ENCODE measurements at places on chromosomes 16 and 17.

DNA sequence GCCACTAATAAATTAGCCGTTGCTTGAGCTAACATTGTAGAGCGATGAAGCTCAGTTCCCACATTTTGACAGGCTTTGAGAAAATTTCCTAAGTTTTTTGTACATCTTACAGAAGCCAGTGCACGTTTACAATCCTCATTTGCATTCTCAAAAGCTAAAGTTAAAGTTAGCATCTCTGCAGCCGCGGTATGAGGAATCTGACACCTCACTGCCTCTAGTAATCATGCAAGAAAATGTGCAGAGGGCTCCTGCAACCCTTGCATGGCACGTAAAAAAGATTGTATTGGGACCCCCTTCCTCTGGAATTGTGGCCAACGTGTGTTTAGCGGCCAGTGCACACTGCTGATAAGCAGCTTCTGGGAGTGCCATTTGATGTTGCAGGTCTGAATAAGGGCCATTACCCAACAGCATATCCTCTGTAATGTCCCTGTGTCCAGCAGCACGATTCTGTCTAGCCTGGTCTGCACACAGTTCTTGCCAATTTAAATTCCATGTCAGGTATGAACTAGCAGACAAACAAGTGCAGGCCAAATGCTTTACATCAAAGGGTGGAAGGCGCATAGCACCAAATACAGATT is 12.4 kb upstream of the ZNF689 start:
- DNase-seq: no peak

- no peak for DNase-seq
Observed at GRCh38 chr17:43062984-43063638, 38.1 kb downstream of the RND2 start.

GRCh38 chr17:16353317-16354174 is at the start of gene CENPV:
TSS of gene CENPV (minus strand) at chr17:16353469. CDS start at chr17:16353436, 33 bp downstream.
- DNase-seq: peak; percentile 61

DNA sequence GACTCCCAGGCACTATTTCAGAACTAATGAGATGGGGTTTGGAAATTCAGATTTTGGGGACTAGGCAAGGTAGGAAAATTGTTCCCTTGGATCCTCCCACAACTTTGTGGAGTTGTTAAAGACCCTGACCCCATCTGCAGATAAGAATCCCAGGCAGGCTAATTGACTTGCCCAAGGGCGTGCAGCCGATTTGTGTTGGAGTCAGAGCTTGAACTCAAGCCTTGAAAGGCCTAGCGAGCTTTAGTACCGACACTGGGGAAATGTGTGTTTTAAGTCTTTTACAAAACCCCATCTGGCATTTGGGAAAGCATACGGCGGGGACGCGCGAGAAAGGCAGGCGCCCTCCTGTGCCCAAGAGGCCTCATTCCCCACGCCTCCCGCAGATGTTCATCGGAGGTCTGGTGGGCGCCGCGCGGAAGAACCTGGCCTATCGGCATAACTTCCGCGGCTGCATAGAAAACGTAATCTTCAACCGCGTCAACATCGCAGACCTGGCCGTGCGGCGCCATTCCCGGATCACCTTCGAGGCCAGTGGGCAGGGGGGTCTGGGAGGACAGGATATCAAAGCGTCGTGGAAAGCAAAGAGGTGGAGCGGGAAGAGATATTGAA is 4.3 kb downstream of the CNTNAP1 start:
- no peak for DNase-seq

GRCh38 chr17:15482476-15482875 is 15.1 kb upstream of the CDRT4 start:
- no peak for DNase-seq

GRCh38 chr17:31788571-31788946 is 70.5 kb downstream of the COPRS start:
- no peak for DNase-seq

GRCh38 chr17:44359006-44359405 is 4.6 kb downstream of the FAM171A2 start:
- DNase-seq: no peak

- no peak for DNase-seq
Observed at GRCh38 chr16:85928401-85928820, 29.4 kb downstream of the IRF8 start.

DNA sequence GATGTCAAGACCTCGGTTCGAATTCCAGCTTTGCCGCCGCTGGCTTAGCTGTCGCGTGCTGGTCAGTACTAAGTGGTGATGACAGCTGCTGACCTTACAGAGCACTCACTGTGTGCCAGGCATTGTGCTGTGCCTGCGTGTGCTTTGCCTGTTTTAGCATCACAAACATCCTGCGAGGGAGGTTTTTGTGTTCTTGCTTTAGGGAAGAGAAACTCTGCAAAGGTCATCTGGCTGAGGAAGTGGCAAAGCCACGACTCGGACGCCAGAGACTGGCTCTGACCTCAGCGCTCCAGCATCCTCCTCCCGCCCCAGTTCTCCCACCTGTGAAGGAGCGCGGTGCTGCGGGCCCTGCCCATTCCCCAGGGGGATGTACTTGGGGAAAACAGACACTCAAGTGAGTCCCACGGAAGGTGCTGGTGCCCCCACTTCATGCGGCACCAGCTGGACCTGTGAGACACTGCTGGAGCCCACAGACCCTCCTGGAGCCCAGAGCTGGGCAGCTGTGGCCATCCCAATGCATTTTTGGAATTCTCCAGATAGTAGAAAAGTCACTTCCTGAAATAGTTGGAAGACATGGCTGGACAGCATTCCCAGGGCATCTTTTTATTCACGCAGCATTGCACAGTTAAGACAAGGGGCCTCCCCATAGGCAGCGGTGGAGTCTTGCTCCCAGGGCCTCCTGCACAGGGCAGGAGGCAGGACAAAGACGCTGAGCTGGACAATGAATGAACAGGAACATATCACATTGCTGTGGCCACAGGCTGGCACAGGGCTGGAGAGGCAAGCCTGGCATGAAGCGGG is 20.0 kb upstream of the HERPUD1 start:
- DNase-seq: no peak

DNA sequence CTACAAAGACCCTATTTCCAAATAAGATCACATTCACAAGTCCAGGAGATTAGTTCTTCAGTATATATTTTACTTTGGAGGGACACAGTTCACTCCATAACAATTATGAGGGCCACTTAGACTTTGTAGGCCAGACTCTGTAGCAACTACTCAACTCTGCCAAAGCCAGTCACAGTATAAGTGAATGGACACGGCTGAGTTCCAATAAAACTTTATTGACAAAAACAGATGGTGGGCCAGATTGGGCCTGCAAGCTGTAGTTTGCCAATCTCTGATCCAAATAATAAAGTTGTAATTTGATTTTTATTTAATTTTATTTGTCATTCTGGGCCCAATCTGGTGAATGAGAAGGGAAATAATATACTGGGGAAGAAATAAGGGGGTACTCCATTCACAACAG is 101.1 kb downstream of the ZNF18 start:
- no peak for DNase-seq

DNA sequence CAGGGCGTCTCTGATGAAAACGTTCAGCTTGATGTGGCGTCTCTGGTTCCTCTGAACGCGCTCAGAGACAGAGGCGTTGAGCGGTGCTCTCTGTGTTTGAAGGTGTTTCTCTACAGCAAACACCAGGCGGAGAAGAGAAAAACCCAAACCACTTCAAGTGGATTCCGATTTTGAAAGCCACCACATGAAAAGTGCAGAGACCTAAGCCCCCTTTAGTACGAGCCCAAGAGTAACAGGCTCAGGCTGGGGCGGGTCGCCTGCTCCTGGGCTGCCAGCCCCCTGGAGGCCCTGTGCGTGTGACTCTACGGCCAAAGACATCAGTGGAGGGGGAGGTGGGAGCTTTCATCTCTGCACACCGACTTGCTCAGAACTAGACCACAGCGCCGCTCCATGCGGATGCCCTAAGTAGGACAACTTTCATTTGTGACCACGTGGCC is 328.4 kb downstream of the MAF start:
- peak; percentile 51 for DNase-seq

- no peak for DNase-seq
Observed at GRCh38 chr16:75342308-75342811, 90.9 kb upstream of the BCAR1 start.

DNA sequence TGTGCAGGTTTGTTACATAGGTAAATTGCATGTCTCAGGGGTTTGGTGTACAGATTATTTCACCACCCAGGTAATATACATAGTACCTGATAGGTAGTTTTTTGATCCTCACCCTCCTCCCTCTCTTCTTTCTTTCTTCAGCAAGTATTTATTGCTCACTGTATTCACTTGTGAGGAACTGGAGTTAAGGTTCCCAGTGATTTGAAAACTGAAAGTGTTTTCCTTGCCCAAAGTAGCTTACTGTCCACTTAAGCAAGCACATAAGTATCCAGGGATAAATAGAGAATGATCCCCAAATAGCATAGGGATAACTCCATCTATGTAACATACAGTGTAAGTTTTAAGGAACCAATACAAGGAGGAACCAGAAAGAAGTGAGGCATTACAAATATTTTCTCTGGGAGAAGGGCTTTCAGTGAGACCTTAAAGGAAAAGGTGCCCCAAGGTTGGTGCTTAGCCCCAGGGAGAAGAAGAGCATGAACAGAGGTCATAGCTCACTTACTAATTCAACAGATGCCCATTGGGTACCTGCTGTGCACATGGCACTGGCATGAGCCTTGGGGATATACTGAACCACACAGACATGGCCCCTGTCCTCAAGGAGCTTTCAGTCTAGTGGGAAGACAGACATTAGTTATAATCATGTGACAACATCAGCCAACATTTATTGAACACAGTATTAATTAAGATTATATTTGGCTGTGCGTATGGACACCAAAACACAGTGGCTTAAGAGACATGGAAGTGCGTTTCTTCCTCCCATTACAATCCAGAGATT is 17.0 kb downstream of the MYL4 start:
- no peak for DNase-seq

DNA sequence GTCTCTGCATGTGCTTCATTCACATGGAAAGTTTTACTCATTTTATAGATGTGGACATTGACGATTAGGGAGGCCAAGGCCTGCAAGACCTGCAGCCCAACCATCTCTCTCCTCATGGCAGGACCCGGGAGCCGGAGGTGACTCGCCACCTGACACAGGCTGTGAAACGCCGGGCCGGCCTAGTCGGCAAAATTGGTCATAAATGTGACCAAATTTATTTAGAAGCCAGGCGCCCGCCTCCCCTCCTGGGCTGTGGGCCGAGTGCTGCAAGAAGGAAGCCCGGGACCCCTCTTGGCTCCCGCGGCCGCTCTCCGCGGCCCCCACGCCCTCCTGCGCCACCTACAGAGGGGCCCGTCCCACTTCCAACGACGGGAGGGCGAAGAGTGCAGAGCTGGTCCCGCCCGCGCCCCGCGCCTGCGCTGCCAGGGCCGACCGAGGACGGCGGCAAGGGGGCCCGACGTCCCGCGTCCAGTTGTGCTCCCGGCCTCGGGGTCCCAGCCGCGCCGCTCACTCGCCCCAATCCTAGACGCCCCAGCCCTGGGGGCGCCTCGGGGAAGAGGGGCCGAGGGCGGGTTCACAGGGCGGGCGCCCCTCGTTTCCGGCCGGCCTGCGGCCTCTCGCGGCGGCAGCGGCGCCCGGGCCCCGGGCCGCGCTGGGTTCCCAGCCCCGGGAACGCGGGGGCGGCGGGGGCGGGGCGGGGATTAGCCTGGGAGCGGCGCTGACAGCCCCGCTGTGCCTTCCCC is 47.5 kb downstream of the WNT3 start:
- no peak for DNase-seq

DNA sequence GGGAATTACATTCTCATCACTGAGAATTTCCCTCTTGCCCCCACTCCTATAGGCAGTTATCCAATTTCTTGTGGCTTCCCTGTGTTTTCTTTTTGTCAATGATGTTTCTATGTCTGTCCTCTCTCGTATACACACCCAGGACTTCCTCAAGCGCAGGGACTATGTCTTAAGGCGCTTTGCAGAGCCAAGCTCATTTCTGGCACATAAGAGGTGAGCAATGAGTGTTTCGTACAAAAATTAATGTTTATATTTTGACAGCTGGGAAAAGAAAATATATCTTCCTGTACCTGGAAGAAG is 947 bp downstream of the DDX42 start:
- no peak for DNase-seq

- no peak for DNase-seq
Observed at GRCh38 chr16:57185446-57185944, 344 bp downstream of the PSME3IP1 start.

- DNase-seq: no peak
Observed at GRCh38 chr16:24535827-24536226, 3.5 kb upstream of the RBBP6 start.

DNA sequence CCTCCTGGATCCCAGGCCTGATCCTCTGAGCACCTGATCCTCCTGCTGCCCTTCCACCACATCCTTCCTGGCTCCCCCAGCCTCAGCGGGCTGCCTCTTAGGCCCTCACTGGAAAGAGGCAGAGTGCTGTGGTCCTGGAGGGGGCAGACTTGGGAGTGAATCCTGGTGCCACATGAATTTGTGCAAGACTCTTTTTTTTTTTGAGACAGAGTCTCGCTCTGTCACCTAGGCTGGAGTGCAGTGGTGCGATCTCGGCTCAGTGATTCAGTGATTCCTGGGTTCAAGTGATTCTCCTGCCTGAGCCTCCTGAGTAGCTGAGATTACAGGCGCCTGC is 3.1 kb downstream of the GHDC start:
- no peak for DNase-seq

- no peak for DNase-seq
Observed at GRCh38 chr17:66533572-66533971, 231.2 kb downstream of the PRKCA start.

DNA sequence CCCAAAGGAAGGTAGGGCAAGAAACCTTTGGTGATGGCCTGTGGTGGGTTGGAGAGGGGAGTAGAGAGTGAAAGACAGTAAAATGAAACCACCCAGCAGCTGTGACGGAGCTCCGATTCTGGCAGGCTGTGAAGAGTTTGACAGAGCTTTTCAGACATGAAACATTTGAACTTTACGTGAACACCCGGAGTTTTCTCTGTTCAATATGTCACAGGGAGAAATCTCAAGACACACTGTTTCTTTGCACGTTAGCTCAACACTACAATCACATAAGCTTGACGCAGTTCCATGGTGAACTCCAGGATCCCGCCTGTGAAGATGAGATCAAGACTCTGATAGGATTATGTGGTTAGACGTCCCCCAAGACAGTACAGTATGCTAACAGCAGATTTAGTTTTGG is 79.6 kb upstream of the CDH11 start:
- no peak for DNase-seq

- DNase-seq: no peak
Observed at GRCh38 chr17:79795795-79796443, 958 bp downstream of the CBX8 start.

GRCh38 chr17:55513885-55514590 is 2.8 kb upstream of the SMIM36 start:
- DNase-seq: peak; percentile 62
